NCI-H2081 treated with DMSO at 0.1 percent for 48 hours (cell line): ENCODE measurements at places on chromosomes 7 and 10.

DNA sequence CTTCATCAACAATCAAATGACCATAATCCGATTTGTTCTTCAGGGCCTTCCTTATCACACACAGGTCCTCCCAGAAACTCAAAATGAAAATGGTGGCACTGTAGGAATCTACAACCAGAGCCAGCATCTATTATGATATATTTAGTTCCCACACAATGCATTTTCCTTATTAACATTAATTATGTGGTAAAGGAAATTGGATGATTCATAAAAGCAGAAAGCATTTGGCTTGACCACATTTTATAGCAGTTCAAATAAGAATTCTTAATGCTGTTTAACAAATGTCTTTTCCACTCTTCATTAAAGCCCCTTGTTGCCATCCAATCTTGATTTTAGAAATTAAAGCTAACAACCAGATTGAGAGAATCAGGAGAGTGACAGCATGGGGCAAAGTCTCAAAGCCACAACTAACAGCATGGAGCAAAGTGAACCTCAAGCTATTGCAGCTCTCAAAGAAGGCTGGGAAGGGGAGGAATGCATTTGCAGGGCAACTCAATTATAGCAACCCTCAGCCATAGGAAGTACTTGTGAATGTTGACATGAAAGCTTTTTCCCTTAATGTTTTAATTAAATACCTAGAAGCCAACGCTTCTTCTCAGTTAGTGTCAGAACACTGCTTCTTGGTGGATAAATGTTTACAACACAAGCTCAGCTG, 549.1 kb downstream of the NXPH1 start:
- DNase-seq, result no peak

DNA sequence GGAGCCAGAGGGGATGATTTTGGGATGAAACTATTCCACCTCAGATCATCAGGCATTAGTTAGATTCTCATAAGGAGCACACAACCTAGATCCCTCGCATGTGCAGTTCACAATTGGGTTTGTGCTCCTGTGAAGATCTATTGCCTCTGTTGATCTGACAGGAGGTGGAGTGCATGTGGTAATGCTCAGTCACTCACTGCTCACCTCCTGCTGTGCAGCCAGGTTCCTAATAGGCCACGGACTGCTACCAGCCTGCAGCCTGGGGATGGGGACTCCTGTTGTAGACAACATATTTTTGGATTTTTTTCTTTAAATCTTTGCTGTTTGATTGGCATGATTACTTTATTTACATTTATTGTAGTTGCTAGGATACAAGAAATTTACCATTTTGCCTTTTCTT, 765.0 kb downstream of the INHBA start:
- DNase-seq, result no peak

DNA sequence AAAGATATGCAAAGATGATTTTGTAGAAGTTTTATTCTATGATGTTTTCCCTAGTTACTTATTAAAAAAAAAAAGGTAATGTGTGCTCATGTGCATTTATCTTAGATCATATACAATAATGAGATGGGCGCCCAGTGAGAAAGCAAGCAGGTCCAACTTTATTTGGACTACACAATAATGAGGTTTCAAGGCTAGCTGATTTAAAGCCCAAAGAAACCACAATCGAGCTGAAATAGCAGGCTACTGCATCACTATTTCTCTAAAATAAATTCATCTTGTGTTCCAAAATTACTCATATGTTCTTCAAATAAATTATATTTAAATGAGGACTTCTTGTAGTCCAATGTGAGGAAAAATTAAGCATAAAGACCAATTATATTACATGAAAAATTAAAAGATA, 110.1 kb downstream of the JMJD1C start:
- no peak for DNase-seq

GRCh38 chr7:12403287-12404181, at the start of gene VWDE:
TSS of gene VWDE (minus strand) at chr7:12403865. CDS start at chr7:12403716, 149 bp downstream.
- peak; percentile 80 for DNase-seq

DNA sequence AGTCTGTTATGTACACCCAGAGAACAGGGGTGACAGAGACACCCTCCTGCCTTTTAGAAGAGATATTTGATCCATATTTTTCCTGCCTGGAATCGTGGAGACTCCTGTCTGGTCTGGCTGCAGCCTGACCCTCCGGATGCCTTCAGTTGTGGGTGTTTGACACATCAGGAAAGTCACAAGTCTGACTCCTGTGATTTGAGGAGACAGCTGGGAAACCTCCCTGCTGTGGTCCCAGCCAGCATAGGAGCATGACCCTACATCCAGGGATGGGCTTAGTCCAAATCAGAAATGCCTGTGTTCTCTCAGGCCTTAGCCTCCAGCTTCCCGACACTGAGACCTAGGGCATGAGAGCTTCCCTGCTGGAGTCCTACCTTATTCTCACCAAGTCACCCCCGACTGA, 43.4 kb downstream of the GOT1 start:
- no peak for DNase-seq
